Nephron progenitor cell (in vitro differentiated cells): ENCODE measurements at places on chromosomes 11 and 22.

DNA sequence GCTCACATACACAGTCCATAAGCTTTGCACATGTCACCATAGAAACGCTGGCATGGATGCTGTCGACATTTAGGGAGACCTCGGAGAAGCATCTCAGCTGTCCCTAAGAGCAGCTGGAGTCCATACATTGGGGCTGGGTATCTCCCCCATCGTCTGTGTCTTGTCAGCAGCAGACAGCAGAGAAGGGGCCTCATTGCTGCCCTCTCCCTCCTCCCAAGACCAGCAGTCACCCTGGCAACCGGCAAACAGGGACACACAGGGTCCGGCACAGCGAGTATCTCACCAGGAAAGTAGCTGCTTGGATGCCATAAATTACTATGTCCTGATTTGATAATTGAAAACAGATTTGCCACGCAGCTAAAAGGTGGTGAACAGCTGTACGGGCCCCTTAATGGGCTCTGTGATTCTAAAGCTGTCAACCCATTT lies 84.4 kb downstream of the CD44 start:
- DNase-seq, result peak; percentile 65

GRCh38 chr11:133711545-133711944 lies 133.8 kb downstream of the SPATA19 start:
- DNase-seq, result no peak

DNA sequence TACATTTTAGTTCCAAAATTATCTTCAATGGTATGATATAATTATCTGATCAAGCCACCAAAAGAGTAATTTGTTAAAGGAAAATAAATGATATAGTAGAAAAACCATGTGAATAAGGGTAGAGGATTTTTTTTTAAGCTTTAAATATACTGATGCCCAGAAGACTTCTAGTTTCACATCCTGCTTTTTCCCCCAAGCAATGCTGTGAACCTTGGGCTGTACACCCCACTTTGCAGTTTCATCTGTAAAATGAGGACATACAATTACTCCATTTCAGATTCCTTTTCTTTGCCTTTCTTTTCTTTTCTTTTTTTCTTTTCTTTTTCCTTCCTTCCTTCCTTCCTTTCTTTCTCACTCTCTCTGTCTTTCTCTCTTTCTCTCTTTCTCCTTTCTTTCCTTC lies 1125.4 kb downstream of the DLG2 start:
- DNase-seq, result no peak

DNA sequence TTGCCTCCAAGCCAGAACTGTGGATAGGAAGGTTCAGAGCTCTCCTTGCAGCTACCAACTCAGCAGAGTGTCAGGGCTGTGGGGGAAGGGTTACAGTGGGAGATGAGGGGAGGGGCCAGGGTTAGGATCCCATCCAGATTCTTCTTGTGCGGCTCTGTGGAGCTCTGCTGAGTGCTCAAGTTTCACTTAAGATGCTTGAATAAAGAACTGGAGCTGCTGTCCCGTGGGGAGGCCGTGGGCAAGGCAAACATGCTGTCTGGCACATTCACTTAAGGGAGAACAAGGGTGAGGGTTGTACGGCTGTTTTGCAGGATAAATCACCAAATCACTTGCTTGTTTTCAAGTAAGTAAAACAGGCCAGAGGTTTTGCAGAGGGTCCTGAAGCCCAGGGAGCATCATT lies 197.1 kb downstream of the FAM76B start:
- peak; percentile 53 for DNase-seq

DNA sequence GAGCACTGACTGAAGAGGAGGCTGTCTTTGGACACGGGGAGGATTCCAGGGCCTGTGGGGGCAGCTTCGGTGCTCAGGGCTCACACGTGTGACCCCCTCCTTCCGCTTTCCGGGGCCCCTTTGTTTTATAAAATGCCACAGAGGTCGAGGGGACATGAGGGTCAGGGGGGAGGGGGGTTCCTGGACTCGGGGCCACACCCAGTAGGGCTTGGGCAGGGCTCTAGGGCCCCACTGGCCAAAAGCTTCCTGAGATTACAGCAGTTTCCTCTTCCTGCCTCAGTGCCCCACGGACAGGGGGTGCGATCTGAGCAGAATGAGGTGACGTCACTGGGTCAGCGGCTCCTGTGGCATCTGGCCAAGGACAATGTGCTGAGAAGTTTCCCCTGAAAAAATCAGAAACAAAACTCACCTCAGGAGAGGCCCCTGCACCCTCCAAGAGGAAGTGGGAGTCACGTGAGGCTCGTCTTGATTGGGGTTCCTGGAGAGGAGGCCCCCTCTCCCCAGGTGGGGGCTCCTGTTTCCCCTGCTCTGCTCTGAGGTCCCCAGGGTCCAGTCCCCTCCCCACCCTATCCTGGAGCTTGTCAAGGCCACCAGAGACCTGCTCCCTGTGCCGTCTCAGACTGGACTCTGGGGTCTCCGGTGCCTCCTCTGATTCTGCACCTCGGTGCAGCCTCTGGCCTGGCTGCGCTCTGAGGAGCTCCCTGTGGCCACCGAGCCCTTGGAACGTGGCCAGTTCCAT lies 6.4 kb upstream of the IFITM3 start:
- DNase-seq, result no peak

- DNase-seq, result no peak
Observed at GRCh38 chr11:10544491-10545465, 3.8 kb upstream of the RNF141 start.

- DNase-seq, result no peak
Observed at GRCh38 chr11:122951211-122951610, 30.4 kb downstream of the BSX start.

GRCh38 chr11:68632802-68633201 lies 51.5 kb upstream of the GAL start:
- DNase-seq, result peak; percentile 55

- no peak for DNase-seq
Observed at GRCh38 chr11:47861728-47862127, 13.6 kb upstream of the NUP160 start.

GRCh38 chr11:19978668-19979518 lies 181.4 kb downstream of the DBX1 start:
- DNase-seq, result no peak

DNA sequence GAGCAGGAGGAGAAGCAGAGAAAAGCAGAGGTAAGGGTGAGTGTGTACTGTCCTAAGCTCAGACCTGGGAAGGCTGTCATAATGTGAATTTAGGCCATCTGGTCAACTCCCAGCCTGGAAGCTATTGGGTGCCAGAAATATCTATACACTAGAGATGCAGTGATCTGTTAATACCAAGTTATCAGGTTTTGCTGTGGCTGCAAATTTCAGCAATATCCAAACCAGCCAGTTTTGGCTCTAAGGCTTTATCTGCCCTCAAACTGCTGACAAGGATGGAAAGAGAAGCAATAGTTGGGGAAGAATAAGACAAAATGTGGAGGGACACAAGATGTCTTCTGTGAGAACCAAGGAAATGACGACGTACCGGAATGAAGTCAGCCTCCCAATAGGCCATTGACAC lies 62.9 kb downstream of the CYB5R2 start:
- no peak for DNase-seq

DNA sequence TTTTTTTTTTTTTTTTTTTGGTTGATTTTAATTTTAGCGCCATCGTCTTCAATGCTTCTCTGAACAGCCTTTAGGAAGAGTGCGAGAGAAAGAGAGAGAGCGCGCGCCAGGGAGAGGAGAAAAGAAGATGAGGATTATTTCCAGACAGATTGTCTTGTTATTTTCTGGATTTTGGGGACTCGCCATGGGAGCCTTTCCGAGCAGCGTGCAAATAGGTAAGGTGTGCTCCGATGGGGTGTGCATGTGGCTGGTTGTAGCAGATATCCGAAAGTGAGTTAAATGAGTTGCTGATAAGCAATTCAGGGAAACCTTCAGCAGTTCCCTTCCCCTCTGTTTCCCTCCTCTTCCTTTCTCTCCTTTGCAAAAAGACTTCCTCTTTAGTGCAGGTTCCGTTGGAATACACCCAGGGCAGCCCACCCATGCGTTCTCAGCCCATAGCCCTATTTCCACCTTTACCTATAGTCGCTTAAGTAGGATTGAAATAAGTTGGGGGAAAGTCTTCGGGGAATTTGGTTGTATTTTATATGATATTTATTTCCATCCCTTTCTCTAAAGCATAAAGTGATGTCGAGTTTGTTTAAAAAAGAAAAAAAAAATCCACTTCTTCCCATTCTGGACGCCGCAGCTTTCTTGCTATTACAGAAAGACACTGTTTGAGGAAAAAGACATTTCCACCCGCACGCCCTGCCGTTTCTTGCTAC lies 1.1 kb downstream of the GRIA4 start:
- no peak for DNase-seq

DNA sequence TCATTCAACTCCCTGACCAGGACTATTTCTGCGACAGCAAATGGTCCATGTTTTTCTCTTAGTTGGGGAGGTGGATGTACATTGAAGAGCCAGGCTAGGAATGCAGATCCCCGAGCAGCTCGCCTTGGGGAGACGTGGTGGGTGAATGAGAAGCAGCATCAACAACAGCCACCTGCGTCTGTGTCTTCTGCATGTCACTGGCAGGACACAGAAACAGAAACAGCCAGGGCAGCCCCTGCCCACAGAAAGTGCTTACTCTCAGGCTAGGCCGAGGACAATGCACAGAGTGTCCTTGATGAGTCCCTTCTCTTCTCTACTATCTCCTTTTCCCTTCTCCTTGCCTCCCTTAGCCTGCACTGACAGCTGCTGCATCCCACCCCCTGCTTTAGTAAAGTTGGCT lies 541.9 kb upstream of the CADM1 start:
- no peak for DNase-seq

DNA sequence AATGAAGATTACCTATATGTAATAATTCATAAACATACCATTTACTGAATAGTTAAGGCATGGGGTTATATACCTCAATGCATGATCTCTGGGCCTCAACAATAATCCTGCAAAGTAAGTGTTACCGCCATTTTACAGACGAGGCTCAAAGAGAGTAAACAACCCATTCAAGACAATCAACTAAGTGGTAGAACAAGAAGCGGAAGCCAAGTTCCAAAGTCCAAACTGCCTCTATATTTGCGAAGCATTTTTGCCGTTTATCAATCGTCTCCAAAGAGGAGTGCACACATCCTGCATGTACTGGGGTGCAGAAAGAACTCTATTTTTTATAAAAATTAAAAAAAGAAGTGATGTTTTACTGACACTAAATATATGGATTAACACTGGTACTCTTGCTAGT lies 27.5 kb upstream of the P4HA3 start:
- no peak for DNase-seq

- no peak for DNase-seq
Observed at GRCh38 chr11:47850337-47850736, 2.2 kb upstream of the NUP160 start.

DNA sequence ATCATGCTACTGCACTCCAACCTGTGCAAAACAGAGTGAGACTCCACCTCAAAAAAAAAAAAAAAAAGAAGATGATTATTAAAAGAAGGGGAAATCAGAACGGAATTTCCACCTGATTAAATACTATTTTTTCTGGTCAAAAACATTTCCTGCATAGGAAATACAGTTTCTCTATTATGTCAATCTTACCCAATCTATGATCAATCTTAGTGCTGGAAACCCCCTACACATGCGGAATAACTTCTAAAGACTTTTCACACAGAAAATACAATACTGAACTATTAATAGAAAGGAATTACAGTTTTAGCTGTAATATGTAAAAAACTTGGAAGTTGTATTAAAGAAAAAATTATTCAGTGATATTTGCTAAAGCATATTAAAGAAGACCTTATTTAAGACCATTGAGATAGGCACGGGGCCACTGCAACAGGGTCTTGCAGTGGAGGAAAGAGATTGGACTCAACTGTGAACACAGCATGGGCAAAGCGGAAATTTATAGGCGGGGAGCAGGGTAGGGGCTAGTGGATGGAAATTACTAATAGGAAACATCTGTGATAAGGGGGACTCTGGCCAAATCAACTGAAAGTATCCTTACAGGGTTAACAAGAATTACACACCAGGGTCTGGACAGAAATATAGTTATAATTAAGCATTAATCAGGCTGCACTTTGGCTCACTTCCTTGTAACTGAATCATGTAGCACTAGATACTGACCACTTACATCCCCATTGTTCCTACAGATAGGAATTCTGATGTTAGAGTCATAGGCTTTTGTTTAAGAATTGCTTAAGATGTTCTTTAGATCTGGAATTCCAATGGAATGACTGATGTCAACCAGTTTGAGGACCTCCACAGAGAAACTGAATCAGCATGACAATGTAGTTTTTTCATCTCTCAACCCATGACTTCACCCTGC lies 411.5 kb upstream of the DDI1 start:
- DNase-seq, result no peak

DNA sequence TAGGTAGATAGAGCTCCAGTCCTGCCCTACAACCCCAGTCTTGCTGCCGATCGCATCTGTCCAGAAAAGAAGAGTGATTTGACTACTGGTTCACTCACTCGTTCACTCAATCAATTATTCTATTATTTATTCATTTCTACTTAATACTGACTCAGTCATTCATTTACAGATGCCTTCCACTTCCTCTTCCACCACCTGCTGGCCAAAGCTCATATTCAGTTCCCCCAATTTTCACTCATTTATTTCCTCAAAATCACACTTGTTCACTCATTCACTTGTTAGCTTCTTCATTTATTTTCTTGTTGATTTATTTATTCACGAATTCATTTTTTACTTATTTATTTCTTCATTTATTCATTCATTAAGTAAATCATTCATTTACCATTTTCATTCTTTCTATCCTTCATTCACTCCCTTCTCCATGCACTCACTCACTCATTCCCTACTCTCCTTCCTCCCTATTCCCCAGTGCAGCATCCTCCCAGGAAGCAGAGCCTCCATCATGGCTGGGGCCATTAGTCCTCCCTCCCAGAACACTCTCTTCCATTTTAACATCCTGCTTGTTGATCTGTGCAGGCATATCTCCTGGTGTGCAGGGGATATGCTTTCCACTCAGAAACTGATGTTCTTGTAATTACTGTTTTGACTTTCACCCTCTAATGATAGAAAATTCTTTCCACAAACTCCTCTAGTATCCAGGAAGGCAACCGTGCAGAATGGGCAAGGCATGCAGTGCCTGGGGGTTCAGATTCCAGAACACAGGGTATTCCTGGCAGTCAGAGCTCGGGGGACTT lies 281.0 kb downstream of the TENM4 start:
- DNase-seq, result no peak

- no peak for DNase-seq
Observed at GRCh38 chr11:76783294-76783895, at the start of gene TSKU. Gene TSKU (plus strand): TSS chr11:76783356. CDS start chr11:76795617, 12,261 bp downstream.

DNA sequence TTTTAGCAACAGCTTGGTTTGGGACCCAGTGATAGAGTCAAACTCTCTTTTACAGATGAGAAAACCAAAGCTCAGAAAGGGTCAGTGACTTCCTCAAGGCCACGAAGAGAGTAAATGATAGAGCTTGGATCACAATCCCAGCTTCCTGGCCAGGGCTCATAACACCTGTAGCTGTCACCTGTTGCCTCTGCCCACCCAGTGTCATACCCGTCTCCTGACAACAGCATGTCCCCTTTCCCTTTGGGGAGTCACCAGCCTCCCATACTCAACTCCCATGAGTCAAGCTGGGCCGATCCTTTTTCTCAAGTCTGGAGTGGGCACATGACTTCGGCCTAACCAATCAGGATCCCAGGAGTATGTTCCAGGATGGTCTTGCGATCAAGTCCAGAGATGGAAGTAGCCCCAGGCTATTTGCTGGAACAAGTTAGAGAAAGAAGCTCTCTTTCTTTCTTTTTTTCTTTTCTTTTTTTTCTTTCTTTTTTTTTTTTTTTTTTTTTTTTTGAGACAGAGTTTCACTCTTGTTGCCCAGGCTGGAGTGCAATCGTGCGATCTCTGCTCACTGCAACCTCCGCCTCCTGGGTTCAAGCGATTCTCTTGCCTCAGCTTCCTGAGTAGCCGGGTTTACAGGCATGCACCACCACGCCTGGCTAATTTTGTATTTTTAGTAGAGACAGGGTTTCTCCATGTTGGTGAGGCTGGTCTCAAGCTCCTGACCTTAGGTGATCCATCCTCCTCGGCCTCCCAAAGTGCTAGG lies 27.8 kb upstream of the MYH9 start:
- no peak for DNase-seq

- no peak for DNase-seq
Observed at GRCh38 chr11:90587896-90588295, 365.0 kb upstream of the CHORDC1 start.
